ENCODE measurements at places on chromosomes 2 and 18.

DNA sequence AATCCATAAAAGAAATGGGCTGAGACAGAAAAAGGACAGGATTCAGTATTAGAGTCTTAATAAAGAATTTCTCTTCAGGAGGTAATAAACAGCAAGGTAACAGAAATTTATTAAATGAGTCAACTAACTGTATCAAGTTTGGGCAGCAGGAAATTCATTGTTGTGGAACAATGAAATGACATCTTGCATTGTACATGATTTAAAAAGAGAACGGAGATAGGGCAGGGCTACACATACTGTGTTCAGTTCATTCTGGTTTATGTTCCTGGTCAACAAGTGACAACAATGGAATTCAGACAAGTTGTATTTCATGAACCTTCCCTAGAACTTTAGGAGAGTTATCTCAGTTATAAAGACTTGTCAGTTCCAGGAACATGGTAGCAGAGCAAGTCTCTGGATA is 961.3 kb downstream of the SOCS6 start:
- DNase-seq: no peak

GRCh38 chr2:227613272-227613660 is 1.4 kb downstream of the SCYGR3 start:
- DNase-seq: no peak

DNA sequence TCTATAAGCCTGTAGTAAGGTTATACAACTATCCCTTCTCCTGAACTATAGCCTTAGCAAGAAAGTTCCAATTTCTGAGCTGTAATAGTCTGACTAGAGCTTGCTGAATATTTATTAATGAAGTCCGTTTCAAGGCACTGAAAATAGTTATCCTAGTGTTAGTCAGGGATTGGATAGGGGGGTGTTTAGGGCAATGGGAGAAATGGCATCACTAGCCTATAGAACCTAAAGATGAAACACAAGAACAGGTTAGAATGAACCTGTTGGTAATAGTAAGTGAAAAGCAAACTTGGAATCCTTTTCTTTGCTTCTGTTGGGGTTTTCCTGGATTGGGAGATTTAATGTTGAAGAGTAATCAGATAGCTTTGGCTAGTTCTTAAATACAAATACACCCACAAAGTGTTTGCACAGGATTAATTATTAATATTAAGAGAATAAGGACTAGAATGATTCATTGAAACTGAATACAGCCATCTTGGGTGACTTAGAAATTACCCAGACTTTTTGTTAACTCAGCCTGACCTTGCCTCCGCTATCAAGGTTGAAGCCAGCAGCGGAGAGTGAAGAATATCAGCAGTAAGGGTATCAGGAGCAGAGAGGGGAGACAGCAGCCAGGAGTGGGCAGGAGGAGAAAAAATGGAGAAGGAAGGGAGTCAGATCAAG is 14.4 kb downstream of the CCNT2 start:
- no peak for DNase-seq

DNA sequence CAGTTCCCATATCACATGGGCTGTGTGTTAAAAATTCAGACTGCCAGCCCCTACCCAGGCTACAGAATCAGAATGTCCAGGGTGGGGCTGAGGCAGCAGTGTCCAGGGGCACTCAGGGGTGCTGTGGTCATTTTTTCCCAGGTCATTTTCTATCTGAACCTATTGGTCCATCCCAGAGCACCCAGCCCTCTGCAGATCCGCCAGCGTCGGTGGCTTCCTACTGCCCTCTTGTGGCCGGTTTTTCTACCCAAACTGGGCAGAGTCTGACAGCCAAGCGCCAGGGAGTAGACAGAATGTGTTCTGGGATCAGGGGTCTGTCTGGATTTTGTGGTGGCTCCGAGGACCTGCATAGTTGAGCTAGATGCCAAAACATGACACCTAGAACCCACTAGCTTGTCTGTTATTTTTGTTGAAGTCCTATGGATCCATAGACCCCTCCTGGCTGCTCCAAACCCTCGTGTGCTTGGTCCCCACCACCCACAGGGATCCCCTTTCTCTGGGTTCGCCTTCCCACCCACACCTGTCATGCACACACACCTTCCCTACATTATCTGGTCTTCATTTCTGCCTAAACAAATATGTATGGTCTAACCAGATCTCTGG is 34.1 kb upstream of the RMDN2 start:
- peak; percentile 83 for DNase-seq

- no peak for DNase-seq
These were observed 148.5 kb upstream of the GATA6 start for GRCh38 chr18:22020867-22021370.

GRCh38 chr2:38600242-38600891 is 2.4 kb downstream of the HNRNPLL start:
- peak; percentile 37 for DNase-seq

- DNase-seq: no peak
These were observed 75.3 kb upstream of the STPG4 start for GRCh38 chr2:47230418-47230817.

GRCh38 chr2:68222287-68222686 is 30.0 kb downstream of the PPP3R1 start:
- no peak for DNase-seq

GRCh38 chr2:101893681-101894381 is 97.9 kb upstream of the IL1R2 start:
- DNase-seq: no peak

DNA sequence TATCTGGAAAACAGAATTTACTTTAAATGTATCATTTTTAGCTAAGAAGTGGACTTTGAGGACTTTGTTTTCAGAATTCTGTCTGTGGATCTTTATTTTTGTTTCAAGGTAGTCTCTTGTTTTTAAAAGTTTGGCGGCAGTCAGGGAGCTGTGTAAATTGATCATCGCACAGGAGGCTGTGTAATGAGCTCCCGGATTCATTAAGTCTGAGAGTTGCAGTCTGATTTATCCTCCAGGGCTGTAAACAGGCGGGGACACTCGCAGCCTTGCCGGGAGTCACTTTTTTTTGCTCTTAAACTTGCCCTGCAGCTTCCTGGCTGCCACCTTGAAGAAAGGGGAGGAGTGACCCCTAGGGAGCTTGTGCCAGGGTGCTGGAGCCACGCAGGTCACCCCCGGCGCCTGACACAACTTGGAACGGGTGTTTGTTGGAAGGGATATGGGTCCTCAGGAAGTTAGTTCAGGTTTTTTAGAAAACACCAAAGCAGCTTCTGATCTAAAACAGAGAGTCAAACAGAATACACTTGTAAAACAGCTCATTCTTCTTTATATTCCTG is 76.2 kb downstream of the DCDC2C start:
- no peak for DNase-seq

DNA sequence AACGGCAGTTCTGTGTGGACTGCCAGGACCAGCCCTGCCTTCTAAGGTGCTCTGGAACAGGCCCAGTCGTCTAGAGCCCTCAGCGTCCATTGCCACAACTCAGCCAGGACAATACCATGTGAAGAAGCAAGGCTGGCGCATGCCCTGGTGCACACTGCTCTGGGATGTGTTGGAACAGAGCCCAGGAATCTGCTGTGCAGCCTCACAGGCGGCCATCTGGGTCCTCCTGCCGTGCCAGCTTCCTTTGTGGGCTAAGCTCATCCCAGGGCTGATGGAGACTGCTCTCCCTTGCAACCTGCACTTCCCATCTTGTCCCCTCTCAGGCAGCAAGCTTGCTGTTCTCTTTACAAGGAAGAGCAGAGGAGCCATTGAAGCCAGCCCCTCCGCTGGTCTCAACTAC is 246.4 kb upstream of the PXDN start:
- DNase-seq: no peak

GRCh38 chr2:89763254-89763580 is 1071.7 kb downstream of the RPIA start:
- peak; percentile 12 for DNase-seq

DNA sequence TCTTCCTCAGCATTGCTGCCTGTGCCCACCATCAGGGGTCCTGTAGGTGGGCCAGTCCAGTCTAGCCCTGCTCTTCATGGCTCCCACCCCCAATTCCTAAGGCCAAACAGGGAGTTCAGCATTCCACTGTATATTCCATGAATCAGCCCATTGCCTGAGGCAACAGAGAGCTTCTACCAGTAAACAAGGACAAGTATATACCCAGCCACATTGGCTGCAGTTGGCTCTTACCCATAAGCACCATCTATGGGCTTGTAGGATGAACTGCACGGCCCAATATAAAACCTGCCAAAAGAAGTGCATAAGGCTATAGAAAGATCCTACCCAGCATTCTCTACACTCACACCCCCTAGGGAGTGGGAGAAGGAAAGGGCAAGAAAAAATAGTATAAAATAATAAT is 95.1 kb upstream of the SALL3 start:
- no peak for DNase-seq

DNA sequence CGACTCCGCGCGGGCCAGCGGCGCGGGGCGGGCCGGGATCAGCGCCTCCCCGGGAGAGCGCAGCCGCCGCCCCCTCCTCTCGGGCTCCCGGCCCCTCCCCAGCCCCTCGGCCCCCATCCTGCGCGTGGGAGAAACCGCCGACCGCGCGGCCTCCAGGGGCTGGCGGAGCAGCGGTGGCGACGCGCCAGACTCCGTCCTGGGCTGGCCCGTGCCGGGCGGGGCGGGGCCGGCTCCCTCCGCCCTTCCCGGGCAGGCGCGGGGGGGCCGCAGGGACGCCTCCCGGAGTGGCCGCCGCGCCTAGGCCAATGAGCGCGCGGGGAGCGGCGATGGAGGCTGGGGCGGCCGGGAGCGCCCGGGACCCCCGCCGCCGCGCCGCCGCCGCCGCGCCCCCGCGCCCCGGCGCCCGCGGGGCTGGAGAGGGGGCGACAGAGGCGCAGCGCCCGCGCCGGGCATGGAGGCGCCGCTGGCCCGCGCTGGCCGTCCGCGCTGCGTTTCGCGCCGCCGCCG is 49.1 kb downstream of the KCNIP3 start:
- DNase-seq: no peak

GRCh38 chr2:9596621-9597311 is 34.0 kb downstream of the YWHAQ start:
- no peak for DNase-seq

DNA sequence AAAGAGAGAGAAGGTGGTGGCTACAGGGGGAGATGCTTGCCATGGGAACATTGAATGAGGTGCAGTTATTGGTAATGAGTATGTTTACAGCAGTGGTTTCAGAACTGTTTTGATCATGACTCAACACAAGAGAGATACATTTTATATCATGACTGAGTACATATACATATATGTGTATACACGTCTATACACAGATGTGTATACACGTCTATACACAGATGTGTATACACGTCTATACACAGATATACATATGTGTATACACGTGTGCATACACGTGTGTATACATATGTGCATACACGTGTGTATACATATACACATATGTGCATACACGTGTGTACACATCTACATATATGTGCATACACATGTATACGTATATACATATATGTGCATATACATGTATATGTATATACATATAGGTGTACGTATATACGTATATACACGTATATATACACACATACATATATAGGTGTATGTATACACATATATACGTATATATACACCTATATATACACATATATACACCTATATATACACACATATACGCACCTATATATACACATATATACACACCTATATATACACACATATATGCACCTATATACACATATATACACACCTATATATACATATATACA is 518.5 kb downstream of the TSN start:
- no peak for DNase-seq

- DNase-seq: no peak
These were observed 998 bp upstream of the SLC66A3 start for GRCh38 chr2:11154016-11154922.
